Activated CD4-positive, alpha-beta T cell treated with anti-CD3 and anti-CD28 coated beads, Interleukin-2, amount 50 U/mL, for 24 hours (primary cell): ENCODE measurements at places on chromosomes 7 and 10.

DNA sequence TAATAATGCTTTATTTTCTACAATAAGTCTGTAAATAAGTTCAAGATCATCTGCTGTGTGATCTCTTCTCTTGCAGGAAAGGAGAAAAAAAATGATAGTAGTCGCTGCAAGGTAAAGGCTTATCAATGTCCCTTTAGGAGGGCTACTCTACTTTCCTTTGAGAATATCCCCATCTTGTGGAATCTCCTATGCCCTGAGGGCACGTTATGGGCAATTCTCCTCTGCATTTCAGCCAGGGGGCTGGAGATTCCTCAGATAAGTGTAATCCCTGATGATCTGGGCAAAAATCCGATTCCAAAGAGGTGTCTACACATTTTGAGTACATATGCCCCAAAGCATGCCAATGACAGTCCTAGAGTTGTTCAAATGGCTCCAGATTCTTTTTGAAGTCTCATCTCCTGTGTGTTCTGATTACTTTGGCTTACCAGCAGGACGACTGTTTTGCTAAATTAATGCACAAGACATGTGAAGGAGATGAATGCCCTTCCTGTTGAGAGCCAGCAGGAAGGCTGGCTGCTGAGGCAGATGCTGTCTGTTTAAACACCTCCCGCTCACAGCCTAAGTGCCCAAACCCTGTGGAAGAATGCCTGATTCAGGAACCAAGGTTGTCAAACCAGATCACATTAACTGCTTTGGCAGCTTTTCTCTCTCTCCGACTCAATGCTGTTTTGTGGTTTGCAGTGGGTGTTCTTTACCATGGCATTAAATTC is 171.2 kb upstream of the COL1A2 start:
- no peak for DNase-seq

DNA sequence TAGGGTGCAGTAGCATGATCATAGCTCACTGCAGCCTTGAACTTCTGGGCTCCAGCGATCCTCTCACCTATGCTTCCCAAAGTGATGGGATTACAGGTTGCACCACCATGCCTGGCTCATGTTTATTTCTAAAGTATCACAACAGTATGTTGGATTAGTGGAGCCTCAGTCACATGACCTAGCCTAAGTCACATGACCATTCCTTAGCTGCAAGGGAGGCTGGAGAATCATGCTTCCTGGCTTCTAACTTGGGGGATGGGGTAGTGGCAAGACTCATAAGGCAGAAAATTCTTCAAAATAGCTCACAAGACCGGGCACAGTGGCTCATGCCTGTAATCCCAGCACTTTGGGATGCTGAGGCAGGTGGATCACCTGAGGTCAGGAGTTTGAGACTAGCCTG is 26.9 kb upstream of the TPST1 start:
- no peak for DNase-seq

- DNase-seq = no peak
These were observed 58.2 kb downstream of the RBM33 start for GRCh38 chr7:155702616-155703015.

DNA sequence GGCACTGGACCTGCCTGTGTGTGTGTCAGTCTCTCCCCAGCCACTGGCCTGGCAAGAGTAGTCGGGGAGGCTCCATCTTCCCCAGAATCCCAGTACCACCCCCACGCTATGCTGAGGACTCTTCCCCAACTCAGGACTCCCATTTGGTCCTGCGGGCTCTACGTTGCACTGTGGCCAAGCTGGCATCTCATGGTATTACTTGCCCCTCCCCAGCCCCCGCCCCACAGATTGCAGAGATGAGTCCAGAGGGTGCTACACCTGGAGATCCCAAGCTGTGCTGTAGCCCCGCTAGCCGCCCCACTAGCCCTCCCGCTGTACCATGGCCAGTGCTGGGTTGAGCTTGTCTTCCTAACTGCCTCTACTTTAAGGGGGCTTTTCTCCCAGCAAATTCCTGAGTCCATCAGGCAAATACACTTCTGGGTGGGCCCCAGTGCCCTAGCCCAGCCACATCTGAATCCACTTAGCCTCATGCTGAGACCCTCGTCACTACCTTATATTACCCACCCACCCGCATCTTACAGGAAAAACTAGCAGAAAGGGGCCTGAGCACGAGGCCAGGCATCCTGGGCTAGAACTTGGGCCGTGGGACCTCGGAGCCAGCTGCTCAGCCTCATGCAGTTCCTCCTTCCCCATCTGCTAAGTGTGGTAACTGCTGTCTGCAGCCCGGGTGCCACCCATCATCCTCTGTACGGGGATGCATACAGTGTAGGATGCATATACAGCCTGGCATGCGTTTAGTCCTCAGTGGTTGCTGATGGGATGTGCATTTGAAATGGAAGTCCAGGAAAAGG is 65.8 kb upstream of the CACUL1 start:
- DNase-seq = no peak

DNA sequence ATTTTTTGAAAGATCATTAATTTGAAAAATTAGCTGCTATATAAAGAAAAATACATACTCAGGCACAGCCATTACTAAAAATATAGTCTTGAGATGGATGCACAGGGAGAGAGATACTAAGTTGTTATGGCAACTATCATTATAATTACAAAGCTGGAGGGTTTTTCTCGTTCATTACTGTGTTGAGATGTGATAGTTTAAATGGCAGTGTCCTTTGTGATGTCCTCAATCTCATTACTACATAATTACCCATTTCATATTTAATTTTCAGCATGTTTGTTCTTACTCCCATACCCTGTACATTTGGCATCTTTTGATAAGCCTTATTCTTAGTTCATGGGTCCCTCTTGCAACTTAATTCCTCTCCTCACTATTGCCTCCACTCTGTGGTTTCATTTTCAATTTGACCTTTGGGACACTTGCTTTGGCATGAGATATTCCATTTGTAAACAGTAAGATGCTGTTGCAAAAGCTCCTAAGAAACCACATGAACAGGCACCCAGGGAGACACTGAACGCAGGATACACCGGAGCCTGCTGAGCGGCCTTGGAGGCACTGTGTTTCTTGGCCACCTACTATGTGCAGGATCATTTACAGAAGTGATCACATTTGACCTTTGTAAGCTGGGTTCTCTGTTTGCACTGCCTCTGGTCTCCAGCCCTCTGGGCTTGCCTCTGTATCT is 4.8 kb upstream of the CPXM2 start:
- no peak for DNase-seq

- no peak for DNase-seq
These were observed 115.6 kb downstream of the ATXN7L1 start for GRCh38 chr7:105760551-105761447.

- no peak for DNase-seq
These were observed 32.8 kb upstream of the MYO3A start for GRCh38 chr10:25901199-25901598.

- DNase-seq = no peak
These were observed 44.0 kb upstream of the LRRTM3 start for GRCh38 chr10:66881814-66882213.

- DNase-seq = no peak
These were observed 44.3 kb downstream of the CXCL12 start for GRCh38 chr10:44340557-44340956.
